Esophagus squamous epithelium (tissue), 5 donors: ENCODE measurements at places on chromosomes 1 and 21.

- no peaks in the 10 kb centered on the region for H3K36me3 ChIP-seq
- no peak overlapping the region for H3K27ac ChIP-seq
- H3K4me3 ChIP-seq: no peak overlapping the region
- DNase-seq: no peak
These were observed 1.9 kb downstream of the CASQ1 start for GRCh38 chr1:160192234-160192633.

GRCh38 chr1:55286856-55287602 is 71.9 kb upstream of the USP24 start:
- H3K4me3 ChIP-seq: no peak overlapping the region
- H3K36me3 ChIP-seq: no peaks in the 10 kb centered on the region
- H3K27ac ChIP-seq: no peak overlapping the region
- H3K4me1 ChIP-seq: peaks cover 8% of the 10 kb centered on the region

DNA sequence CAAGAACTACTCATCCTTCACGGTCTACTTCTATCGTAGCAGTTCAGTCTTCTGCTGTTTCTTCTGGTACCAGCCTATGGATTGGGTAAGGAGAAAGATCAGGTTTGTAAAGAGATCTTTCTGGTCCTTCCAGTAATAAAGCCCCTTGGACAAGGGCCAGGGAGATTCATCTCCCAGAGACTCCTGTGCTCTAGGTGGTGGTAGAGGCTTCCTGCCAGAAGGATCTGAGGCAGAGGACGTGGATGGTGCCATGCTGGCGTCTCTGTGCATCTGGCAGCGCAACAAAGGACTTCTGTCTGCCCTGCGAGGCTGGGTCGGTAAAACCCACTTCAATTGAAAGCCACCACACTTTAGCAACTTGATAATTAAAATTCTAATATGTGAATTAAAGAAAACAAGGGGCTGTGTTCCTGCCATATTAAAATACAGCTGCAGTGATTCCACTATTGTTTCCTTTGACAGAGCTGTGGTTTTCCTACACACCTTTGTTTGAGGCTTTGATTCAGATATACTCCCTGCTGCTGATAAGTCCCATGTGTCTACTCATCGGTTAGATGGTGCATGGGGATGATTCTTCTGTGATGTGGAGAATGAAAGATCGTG is 73.6 kb downstream of the ROR1 start:
- no peak overlapping the region for H3K4me3 ChIP-seq
- H3K27me3 ChIP-seq: no peaks in the 10 kb centered on the region
- no peak overlapping the region for H3K27ac ChIP-seq
- peaks cover 33% of the 10 kb centered on the region for H3K4me1 ChIP-seq

DNA sequence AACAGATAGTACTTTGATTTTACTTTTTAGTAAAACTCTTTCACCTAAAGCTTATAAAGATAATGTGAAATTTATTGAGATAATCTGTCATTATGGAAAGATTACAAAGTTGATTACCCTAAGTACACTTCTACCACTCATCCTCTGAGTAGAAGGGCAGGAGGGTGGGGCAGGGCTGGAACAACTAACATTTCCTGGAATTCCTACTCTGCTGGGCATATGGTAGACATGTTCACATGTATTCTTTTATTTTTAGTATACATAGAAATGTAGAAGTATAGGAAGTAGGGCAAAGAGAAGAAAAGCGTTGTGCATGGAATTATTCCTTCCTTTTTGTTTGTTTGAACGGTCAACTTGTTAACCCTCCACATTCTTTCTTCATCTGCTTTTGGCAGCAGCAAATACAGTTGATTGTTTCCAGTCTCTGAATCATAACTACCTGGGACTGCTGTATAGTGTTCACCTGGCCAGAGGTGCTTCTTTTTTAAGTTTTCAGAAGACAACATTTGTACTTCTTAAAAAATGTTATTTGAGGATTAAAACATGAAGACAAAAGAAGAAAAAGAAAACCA is 85.1 kb downstream of the POU2F1 start:
- no peak for DNase-seq
- H3K36me3 ChIP-seq: no peaks in the 10 kb centered on the region
- no peak overlapping the region for H3K4me3 ChIP-seq
- H3K27ac ChIP-seq: no peak overlapping the region
- H3K4me1 ChIP-seq: peaks cover 10% of the 10 kb centered on the region

GRCh38 chr1:47906527-47907176 is 90.5 kb downstream of the TRABD2B start:
- DNase-seq: no peak
- H3K27ac ChIP-seq: no peak overlapping the region
- H3K27me3 ChIP-seq: no peaks in the 10 kb centered on the region
- no peak overlapping the region for H3K4me3 ChIP-seq

DNA sequence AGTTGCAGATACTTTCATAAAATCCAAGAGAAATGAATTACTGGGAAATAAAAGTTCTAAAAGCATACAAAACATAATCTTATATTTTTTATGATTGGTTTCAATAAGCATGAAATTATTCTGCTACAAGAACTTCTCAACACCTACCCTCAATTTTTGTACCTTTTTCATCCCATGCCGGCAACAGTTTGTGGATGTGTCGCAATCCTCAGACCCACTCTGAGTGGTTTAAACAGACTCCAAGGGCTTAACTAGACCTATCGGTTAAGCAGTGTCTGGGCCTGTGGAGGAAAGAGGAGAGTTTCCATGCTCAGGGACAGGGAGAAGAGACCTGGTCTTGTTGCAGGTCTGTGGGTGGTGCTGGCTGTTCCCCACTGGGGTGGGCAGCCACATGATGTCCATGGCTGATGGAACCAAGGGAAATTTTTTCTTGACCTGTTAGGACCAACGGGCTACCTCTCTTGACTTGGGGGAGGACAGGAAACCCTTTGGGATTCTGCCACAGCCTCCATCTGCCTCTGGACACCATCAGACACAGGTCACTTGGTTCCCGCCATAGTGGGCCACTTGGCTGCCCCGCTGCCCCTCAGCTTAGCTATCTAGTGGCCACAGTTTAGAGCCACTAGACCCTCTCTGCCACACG is 81.1 kb upstream of the CLDN14 start:
- DNase-seq: no peak
- no peak overlapping the region for H3K27ac ChIP-seq
- peaks cover 40% of the 10 kb centered on the region for H3K27me3 ChIP-seq

DNA sequence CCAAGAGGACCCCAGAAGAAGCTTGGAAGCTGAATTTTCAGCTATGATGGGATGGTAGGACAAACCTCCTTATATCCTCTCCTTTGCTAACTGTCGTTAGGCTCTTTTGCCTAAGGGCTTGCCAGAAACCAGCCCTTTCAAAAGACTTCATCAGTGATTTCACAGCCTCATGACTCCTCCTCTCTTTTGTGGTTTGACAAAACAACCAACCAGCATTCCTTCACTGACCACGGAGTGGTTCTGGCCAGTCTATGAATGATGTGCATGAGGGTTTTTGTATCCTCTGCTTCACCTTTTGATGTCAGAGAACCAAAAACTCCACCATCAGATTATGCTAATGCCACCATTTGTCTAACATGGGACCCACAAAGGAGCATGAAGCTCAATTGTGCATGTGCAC is 116.9 kb upstream of the COA6 start:
- H3K4me3 ChIP-seq: no peak overlapping the region
- no peaks in the 10 kb centered on the region for H3K4me1 ChIP-seq
- H3K27ac ChIP-seq: no peak overlapping the region

DNA sequence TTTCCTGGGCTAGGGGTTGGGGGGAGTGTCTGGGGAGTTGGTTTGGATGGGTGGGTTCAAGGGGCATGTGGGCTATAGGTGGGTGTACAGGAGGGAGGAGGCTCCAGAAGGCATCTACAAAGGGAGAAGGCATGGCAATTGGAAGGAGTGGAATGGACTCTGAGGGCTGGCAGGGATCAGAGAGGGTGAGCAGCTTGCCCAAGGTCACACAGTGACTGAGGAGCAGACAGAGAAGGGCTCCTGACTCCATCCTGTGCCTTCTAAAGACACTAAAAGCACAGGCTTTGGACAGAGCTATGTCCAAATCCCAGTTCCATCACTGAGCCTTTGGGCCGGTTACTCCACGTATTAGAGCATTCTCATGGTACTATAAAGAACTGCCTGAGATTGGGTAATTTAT is 151.8 kb downstream of the PTPRU start:
- H3K4me1 ChIP-seq: no peaks in the 10 kb centered on the region
- no peak for DNase-seq
- H3K36me3 ChIP-seq: no peaks in the 10 kb centered on the region
- H3K4me3 ChIP-seq: no peak overlapping the region
- no peak overlapping the region for H3K27ac ChIP-seq
- H3K27me3 ChIP-seq: no peaks in the 10 kb centered on the region

DNA sequence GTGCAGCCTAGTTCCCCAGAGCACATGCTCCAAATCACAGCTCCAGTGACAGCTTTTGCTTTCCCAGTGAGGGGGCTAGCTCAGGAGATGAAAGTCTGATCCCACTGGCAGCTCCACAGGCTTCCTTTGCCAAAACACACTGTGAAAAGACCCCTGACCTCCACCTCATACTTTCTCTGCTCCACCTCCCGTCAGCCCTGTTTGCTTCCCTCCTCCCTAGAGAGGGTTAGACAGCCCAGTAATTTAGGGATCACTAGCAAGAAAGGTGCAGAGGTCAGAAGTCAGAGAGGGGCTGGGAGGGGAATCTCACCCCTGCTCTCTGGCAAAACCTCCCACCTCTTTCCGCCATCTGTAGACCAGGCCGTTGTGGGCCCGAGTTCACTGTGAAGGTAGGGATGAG is 62.8 kb downstream of the PLXNA2 start:
- H3K27ac ChIP-seq: no peak overlapping the region
- peaks cover 35% of the 10 kb centered on the region for H3K4me1 ChIP-seq
- peaks cover 24% of the 10 kb centered on the region for H3K36me3 ChIP-seq
- no peaks in the 10 kb centered on the region for H3K27me3 ChIP-seq
- DNase-seq: no peak

DNA sequence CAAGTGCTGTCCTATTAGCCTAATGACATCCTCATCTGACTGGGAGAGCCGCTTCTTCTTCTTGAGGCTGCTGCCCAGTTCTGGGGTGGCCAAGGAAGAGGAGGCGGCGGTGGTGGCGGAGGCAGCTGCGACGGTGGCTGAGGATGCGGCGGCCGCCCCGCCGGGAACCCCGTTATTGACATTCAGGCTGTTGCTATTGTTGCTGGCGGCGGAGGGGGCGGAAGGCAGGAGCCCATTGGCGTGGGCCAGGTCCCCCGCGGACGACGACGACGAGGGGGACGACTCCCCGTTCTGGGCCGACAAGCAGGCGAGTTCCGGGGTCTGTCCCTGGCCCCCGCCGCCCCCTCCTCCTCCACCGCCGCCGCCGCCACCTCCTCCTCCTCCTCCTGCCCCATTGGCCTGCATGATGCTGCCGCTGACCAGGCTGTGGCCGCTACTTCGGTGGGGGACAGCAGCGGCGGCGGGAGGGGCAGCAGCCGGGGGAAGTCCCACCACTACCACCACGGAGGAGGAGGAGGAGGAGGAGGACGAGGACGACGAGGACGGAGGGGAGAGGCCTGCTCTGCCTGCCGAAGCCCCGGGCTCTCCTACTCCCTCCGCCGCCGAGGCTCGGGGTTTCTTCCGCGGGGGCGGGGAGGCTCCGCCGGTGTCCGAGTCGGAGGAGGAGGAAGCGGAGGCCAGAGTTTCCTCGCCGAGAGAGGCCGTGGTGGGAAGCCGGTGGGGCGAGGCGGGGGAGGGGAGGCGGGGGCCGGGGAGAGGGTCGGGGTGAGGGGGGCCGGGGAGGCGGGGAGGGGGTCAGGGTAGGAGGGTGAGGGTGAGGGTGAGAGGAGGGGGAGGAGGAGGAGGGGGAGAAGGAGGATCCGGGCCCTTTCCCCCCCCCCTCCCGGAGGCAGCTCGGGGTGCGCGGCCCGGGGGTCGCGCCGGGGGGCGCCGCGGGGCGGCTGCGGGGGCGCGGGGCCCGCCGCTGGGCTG is 610 bp downstream of the WDR26 start:
- H3K4me1 ChIP-seq: peaks cover 37% of the 10 kb centered on the region
- H3K4me3 ChIP-seq: peak overlapping the region; percentile 90
- H3K27me3 ChIP-seq: no peaks in the 10 kb centered on the region

GRCh38 chr1:192766876-192767275 is 42.0 kb upstream of the RGS2 start:
- H3K4me3 ChIP-seq: no peak overlapping the region
- no peaks in the 10 kb centered on the region for H3K27me3 ChIP-seq
- no peak for DNase-seq
- no peaks in the 10 kb centered on the region for H3K36me3 ChIP-seq
- H3K4me1 ChIP-seq: no peaks in the 10 kb centered on the region

DNA sequence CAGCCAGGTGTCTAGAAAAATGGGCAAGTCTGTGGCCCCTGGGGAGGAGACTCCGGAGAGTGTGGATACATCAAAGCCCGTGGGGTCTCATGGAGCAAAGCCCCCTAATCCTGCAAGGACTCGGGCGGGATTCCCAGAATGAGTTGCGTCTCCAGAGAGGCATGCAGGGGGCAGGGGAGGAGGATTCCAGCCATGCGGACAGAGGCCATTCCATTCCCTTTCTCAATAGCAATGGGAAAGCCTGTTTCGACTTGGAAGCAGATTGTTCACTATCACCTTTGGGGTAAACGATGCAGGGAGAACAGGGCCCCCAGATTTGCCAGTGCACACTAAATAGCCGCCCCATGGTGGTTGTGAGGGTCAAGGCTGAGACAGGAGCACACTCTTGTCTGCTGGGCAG is 15.4 kb upstream of the PRDM15 start:
- no peak overlapping the region for H3K27ac ChIP-seq
- H3K36me3 ChIP-seq: peaks cover 4% of the 10 kb centered on the region
- no peaks in the 10 kb centered on the region for H3K27me3 ChIP-seq
- DNase-seq: no peak
- no peaks in the 10 kb centered on the region for H3K4me1 ChIP-seq
- no peak overlapping the region for H3K4me3 ChIP-seq

GRCh38 chr1:35899941-35900340 is 16.9 kb downstream of the AGO1 start:
- no peaks in the 10 kb centered on the region for H3K36me3 ChIP-seq
- no peak overlapping the region for H3K4me3 ChIP-seq
- H3K27me3 ChIP-seq: no peaks in the 10 kb centered on the region
- DNase-seq: no peak

GRCh38 chr21:33026443-33026858 is 716 bp downstream of the OLIG2 start:
- H3K27me3 ChIP-seq: peaks cover 71% of the 10 kb centered on the region
- no peak for DNase-seq
- H3K4me1 ChIP-seq: peaks cover 42% of the 10 kb centered on the region
- H3K27ac ChIP-seq: no peak overlapping the region

- H3K27ac ChIP-seq: no peak overlapping the region
- peaks cover 3% of the 10 kb centered on the region for H3K4me1 ChIP-seq
- no peak for DNase-seq
- no peaks in the 10 kb centered on the region for H3K36me3 ChIP-seq
- H3K27me3 ChIP-seq: peaks cover under 1% of the 10 kb centered on the region
These were observed 30.0 kb upstream of the ACP6 start for GRCh38 chr1:147700042-147701006.

DNA sequence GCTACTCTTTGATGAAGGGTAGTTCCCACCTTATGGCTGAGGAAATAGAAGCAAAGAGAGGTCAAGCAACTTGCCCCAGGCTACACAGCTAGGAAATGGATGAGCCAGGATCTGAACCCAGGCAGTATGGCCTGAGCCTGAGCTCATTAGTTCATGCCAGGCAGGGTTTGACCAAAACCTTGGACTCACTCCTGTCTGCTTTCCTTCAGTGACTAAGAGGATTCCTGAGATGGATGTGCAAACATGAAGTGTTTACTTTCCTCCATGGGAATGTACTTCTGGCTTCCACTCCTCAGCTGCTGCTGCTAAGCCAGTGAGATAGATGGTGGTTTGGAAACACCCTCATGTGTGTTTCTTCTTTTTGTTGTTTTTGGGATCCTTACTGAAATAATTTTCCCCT is 35.1 kb upstream of the ERRFI1 start:
- no peaks in the 10 kb centered on the region for H3K27me3 ChIP-seq
- H3K36me3 ChIP-seq: no peaks in the 10 kb centered on the region
- H3K4me3 ChIP-seq: no peak overlapping the region
- peaks cover 13% of the 10 kb centered on the region for H3K4me1 ChIP-seq
- peak overlapping the region; percentile 66 for H3K27ac ChIP-seq

GRCh38 chr1:15436881-15437442 is 1.3 kb upstream of the CTRC start:
- H3K4me3 ChIP-seq: no peak overlapping the region
- DNase-seq: no peak
- H3K27me3 ChIP-seq: no peaks in the 10 kb centered on the region
- H3K27ac ChIP-seq: no peak overlapping the region
